ENCODE measurements at places on chromosomes 11 and 22.
A peak's percentile ranks its signal among the peaks of the same experiment; 100 is the strongest.

GRCh38 chr11:96019281-96019680 is 95.4 kb upstream of the MTMR2 start:
- DNase-seq, result no peak

GRCh38 chr11:17391493-17392355 is 3.3 kb upstream of the KCNJ11 start:
- DNase-seq, result no peak

- no peak for DNase-seq
Observed at GRCh38 chr11:20421946-20422345, 34.4 kb downstream of the PRMT3 start.

DNA sequence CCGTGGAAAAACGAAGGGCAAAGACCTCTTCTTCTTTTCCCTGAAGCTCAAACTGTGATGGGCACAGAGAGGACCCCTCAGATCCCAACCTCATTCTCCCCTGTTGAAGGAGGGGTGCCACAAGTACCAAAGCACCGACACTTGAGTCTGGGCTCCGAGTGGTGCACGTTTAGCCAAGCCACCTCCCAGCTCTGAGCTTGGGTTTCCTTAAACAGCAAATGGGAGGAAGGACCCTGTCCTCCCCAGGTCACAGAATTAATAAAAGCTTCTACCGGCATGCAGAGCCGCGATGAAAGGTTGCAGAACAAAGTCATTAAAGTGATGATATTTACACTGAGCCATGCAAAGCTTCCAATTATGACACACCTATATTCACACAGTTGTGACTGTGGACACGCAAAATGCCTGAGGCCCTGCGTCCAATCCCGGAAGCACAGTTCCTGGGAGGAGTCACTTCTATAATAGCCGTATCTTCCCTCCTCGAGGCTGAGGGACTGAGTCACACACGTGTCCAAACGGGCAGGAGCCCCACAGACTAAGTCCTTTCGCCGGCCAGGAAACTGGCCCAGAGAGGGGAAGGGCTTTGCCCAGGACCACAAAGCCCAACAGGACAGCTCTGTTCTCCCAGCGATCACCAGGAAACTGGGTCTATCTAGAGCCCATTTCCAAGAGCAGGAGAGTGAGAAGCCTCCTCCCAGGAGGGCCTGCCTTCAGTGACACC is 922 bp upstream of the CSNK1E start:
- DNase-seq, result no peak

GRCh38 chr11:72642884-72643522 is 31.2 kb downstream of the PDE2A start:
- DNase-seq, result peak; percentile 63

GRCh38 chr11:554428-555226 is 5.9 kb downstream of the LMNTD2 start:
- DNase-seq, result peak; percentile 83

GRCh38 chr22:39905687-39906086 is 4.8 kb downstream of the GRAP2 start:
- no peak for DNase-seq

DNA sequence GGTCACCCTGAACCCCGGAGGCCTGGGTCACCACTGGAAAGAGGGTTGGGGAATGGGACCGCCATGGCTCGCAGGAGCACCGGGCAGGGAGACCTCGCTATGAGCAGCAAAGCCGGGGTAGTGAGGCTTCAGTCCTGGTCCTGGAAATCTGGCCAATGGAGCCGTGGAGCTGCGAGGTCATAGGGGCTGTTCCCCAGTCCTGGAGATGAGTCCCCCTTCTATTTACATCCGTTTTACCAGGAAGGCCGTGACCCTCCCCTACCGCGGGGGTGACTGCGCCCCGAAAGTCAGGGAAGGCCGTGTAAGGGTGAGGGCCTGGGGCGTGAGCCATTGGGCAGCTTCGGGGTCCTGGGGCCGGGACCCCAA is 449 bp downstream of the PIDD1 start:
- DNase-seq, result no peak

GRCh38 chr11:116312570-116313391 is 460.0 kb downstream of the BUD13 start:
- DNase-seq, result no peak

DNA sequence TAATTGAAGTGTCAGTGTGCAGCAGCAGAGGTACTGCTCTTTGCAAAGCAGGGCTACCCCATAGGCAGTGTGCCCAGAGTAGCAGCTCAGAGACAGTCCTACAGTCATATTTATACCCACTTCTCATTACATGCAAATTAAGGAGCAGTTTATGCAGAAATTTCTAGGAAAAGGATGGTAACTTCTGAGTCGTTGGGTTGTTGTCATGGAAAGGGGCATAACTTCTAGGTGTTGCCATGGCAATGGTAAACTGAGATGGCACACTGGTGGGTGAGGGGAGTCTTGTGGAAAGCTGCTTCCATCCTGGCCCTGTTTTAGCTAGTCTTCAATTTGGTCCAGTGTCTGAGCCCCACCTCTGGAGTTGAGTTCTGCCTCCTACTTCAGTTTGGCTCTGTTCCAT is 77.4 kb downstream of the MN1 start:
- no peak for DNase-seq

GRCh38 chr11:131814108-131814507 is 443.7 kb downstream of the NTM start:
- DNase-seq, result no peak

DNA sequence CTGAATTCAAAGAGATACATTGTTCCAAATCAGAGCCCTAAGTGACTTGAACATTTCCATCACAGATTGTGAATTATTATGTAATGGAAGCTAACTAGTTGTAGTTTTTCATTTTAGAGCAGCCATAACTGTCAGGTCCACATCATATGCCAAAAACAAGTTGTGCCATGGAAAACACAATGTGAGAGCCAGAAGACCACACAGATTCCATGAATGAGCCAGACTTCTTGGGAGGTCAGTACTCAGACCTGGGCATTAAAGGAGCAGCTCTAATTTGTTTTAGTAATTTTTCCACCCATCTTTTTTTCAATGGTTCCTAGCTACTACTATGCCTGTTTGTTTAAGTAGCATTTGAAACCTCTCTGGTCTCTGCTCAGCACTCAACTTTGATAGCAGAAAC is 279.4 kb downstream of the FAT3 start:
- DNase-seq, result no peak

DNA sequence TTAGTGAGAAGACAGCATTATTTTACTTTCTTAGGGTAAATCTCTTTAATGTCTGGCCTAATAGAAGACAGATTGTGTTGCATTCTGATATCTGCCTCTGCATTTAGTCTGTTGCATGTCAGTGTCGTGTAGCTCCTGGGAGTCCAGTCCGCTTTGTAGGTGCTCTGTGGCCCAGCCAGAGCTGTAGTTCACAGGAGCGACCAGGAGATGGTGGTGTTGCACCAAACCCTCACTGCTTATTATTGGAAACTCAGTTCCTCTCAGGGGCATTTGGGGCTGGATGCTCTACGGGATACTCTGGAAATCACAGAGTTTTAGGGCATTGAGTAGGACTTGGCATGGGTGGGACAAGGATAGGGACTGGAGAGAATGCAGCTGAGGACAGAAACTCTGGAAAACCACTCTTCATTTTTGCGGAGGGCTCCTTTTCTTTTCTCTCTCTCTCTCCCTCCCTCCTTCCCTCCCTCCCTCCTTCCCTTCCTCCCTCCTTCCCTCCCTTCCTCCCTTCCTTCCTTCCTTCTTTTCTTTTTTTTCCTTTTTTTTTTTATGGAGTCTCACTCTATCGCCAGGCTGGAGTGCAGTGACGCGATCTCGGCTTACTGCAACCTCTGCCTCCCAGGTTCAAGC is 21.7 kb downstream of the MIAT start:
- peak; percentile 77 for DNase-seq

- DNase-seq, result no peak
Observed at GRCh38 chr11:104663190-104664140, 234.8 kb downstream of the CASP12 start.

- no peak for DNase-seq
Observed at GRCh38 chr11:129911298-129911697, 15.9 kb upstream of the NFRKB start.

DNA sequence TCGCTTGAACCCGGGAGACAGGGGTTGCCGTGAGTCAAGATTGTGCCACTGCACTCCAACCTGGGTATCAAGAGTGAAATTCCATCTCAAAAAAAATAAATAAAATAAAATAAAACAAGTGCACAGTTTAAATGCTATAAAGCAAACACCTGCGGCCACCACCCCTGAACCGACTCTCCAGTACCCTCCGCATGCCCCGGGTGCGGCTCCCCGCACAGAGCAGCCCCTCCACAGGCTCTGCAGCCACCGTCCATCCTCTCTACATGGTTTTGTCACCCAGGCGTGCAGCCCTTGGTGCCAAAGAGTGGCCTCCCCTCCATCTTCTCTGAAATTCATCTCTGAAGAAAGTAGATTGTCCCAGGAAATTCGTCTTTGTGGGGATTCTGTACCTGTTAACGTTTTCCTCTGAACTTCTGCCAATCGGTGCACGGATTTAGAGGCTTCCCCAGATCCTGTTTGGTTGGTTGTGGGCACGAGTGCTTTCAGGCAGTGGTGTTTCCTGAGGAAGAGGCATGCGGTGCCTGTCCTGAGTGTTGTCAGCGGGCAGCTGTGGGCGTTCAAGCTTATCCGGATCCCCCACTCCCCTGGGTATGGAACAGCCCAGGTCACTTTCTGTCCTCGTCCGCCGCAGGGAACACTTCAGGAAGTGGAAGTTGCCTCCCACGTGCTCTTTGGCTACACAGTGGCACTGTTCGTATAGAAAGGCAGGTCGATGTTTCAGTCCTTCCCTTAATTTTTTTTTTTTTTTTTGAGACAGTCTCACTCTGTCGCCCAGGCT is 4.1 kb downstream of the MIOX start:
- no peak for DNase-seq

DNA sequence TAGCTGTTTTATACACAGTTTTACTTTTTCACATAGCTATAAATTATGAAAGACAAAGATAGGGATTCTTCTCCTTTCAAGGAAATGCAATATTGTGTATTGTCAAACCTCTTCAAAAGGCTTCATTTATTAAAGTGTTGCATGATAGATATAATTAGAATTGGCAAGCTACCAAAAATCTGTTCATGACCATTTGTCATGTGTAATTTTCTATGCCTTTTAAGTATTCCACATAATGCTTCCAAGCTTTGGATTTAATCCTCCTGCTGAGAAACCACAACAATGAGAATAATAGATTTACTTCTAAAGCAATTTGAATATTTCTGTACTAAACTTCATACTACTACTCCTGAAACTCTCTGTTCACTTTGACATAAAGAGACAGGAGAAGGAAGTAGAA is 403.2 kb upstream of the CCDC179 start:
- DNase-seq, result no peak

Data from CD4-positive, alpha-beta T cell treated with Interleukin-10 for 1 hour (primary cell).